ENCODE measurements at places on chromosomes 1 and 21.

DNA sequence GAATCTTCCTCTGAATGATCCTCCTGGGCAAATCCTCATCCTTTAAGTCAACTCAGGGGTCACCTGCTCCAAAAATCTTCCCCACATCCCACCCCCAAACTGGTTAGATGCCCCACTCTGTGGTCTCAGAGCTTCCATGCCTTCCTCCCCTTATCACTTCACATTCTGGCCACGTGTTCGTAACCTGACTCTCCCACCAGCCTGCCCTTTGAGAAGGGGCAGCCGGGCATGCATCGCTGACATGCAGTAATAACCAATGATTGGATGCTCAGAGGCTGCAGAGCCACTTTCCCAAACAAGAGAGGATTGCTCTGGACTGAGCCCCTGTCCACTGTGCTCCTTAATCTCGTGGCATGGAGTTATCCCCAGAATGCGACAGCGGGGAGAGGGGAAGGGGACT is 7.0 kb downstream of the LELP1 start:
- no peak for DNase-seq

DNA sequence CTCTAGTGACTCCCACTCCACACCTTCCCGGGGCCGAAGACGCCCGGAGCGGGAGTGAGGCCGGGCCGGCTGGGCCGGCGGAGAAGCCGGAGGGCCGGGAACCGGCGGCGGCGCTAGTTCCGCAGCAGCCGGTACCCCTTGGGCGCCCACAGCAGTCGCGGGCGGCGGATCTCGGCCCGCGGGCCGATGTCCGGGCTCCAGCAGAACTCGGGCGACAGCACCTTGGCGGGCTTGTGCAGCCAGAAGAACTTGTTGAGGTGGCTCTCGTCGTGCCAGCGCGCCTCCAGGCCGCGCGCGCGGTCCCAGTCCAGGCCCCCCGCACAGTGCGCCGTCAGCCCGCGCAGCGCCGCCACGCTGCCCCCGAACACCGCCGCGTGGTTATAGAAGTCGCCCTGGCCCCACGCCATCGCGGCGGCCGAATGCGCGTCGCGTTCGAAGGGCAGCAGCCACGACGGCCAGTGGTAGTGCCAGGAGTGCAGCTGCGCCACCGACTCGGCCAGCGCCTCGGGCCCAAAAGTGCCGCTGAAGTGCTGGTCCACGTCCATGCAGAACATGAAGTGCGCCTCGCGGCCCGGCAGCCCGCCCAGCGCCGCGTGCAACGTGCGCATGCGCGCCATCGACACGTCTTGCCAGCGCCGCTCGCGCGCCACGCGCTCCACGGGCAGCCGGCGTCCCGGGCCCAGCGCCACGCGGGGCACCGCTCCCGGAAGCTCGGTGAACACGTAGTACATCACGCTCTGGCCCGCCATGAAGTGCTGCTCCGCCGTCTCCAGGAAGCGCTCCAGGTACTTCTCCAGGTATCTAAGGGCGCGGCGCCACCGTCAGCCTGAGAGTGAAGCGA is 14.0 kb downstream of the A3GALT2 start:
- peak; percentile 63 for DNase-seq

GRCh38 chr1:222441066-222441465 is 106.8 kb downstream of the HHIPL2 start:
- DNase-seq, result no peak

- DNase-seq, result no peak
These were observed 29.6 kb upstream of the SLAMF9 start for GRCh38 chr1:159983681-159984080.

- no peak for DNase-seq
These were observed 161.6 kb downstream of the ASTN1 start for GRCh38 chr1:177002891-177003290.

- DNase-seq, result no peak
These were observed 18.1 kb downstream of the LAMB3 start for GRCh38 chr1:209634005-209634737.

DNA sequence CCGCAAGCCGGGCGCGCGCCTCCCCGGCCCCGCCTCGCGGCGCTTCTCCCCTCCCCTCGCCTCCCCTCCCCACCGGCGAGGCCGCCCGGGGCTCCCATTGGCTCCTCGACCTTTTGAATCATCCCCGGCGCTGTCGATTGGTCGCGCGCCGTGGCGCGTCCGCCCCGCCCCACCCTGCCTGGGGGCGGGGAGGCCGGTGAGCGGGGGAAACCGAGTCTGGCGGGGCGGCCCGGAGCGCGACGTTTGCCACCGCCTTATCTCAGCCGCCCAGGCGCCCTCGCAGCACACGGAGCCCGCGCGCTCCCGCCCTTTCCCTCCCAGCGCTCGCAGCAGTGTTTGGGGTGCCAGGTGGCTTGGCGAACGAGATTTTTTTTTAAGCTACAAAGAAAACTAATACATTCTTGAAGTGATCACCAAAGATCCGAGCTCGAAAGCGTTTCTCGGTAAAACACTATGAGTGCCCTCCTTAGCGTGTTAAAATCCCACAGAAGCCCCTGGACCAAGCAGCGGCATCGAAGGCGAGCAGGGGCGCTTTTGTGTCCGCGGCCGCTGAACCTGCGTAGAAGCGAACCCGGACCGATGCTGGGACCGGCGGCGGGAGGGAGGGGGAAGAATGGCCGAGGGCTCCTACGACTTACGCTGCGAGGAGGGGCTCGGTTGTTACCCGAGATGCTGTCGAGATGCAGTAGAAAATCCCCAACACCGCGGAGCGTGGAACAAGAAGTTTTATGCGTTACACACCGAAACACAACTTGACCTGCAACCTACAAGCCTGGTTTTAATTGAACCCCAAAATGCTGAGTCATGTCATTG is 436 bp upstream of the LBR start:
- DNase-seq, result peak; percentile 98

- DNase-seq, result no peak
These were observed 609.6 kb downstream of the PTPRU start for GRCh38 chr1:29845910-29846309.

DNA sequence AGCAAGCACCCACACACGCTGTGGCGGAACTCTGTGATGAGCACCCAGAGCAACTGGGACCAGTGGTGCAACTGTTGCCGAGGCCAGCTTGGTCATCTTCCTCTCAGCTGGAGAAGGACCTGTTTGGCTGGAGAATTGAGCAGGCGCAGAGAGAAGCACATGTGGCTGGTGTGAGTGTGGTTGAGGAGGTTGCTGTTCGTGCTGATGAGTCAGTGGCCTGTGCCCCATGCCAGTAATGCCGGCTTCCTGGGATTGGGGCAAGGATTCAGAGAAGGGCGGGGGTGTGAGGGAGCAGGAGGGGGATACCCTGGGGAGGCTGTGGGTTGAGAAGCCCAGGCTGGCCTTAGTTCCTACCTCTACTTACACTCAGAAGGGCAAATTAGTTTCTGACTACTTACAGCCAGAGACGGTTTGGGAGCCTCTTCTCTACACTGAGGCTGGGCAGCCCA is 57.5 kb upstream of the EPS8L3 start:
- peak; percentile 37 for DNase-seq

All from iPS-NIHi11 (cell line).